ENCODE measurements at places on chromosomes 12 and 14. TPM values are rescaled to one million over a fixed set of nuclear protein-coding genes. Genes with fewer than 3 reads are reported as not detected.

The ERBB3 gene
- total RNA-seq, result 45.7 TPM

DNA sequence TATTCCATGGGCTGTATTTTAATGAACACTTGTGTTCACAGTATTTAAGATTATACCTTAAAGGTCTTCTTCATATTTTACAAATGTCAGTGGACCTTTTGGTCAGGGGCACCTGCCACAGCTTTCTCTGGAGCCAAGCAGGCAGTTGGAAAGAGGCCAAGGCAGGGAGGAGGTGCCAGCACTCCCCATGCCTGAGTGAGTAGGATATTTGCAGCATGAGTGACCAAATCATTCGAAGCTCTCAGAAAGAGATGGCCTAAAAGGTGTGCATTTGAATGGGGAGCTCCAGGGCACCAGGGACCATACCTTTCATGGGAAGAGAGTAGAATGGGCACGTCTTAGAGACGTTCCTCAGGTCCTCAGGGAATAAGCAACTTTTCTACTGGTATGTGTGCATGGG lies 121.6 kb downstream of the GPR135 start:
- H3K36me3 ChIP-seq, result peaks cover 92% of the 10 kb centered on the region
- H3K4me3 ChIP-seq, result no peak overlapping the region
- peak; percentile 49 for DNase-seq
- no peak overlapping the region for H3K27ac ChIP-seq

The KLRD1 gene
- 0.59 TPM for total RNA-seq

The OR4E2 gene
- total RNA-seq, result not detected

DNA sequence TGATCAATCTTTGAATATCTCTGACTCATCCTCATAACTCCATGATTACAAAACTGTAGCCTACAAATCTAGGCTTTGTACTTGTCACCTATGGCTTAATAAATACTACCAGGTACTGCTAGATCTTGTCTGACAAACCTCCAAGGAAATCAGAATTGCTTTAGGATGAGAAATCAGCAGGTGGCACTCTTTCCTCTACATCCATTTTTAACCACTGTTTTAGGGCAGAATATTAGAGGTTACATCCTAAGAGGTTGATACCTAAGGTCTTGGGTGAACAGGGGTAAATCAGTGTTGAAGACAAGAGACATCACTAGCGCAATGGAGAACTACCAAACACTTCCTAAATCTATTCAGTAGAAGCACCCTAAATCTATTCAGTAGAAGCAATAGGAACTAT lies 63.1 kb upstream of the SOX5 start:
- H3K27ac ChIP-seq, result no peak overlapping the region
- no peak overlapping the region for H3K4me3 ChIP-seq
- no peaks in the 10 kb centered on the region for H3K36me3 ChIP-seq
- H3K4me1 ChIP-seq, result peaks cover 3% of the 10 kb centered on the region

All from endodermal cell (in vitro differentiated cells).